CD4-positive, alpha-beta memory T cell (primary cell): ENCODE measurements at places on chromosomes 5 and 9.

DNA sequence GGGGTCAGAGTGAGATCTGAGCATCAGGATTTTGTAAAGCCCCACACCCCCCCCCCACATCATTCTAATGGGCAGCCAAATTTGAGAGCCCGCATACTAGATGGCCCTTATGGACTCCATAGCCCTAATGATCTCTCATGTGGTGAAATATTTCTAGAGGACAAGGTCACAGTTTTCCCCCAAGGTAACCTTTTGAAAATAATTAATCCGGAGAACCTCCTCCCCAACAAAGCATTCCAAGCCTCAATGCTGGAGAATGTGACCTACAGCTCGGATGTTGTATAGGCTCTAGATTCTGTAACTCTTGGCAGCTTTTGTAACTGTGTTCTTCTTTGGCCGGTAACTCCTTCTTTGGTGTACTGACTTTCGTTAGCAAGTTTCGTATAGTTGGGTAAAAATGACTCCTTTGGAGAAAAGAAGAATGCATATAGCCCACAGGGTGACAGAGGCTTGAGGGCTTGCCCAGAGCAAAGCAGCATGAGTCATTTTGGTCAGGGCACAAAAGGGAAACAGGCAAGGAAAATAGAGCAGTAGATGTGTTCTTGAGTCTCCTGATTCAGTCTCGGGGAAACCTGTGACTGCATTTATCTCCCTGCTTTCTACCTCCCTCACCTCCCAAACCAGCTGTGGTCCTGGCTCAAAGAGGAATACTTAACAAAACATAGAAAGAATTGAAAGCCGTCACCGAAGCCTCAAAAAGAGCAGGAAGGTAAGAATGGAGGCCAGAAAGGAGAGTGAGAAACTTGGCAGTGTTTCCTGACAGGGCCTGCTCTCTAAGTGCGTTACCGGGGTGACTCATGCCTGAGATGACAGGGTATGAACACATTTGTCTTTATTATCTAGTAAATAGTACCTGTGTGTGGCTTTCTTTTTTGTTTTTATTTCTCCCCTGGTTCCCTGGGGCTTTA, 6.6 kb upstream of the XPA start:
- DNase-seq, result peak; percentile 73

DNA sequence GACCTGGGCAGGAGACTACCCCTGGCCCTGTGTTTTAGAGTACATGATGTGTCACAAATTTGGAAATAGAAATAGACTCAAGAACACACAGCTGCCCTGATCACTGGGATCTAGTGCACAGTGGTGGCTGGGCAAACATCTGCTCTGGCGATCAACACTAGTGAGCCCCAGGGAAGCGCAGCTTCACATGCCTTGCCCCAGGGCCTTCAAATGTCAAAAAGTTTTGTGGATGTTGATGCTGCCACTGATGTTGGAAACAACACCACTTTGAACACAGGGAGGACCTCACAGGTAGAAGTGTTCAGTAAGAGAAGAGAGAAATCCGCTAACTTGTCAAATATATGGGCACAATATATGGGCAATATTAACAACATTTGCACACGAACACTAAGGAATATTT, 7.1 kb upstream of the MAP3K1 start:
- DNase-seq, result no peak

DNA sequence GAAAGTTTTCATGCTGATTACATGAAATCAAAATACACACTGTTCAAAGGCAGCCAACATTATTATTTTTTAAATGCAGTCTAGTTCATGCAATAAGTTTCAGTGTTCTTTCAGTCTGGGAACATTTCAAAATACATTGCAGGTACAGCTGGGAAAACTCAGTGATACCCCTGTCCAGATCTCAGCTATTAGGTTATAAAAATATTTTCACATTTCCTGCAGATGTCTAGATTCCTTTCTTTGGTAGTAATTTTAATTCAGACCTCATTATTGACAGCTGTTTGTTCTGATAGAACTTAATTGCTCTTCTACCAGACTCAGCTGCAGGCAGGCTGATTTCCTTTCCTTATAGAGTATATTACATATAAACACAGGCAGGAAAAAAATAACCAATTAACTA, 556.8 kb upstream of the DMAC1 start:
- DNase-seq, result no peak

DNA sequence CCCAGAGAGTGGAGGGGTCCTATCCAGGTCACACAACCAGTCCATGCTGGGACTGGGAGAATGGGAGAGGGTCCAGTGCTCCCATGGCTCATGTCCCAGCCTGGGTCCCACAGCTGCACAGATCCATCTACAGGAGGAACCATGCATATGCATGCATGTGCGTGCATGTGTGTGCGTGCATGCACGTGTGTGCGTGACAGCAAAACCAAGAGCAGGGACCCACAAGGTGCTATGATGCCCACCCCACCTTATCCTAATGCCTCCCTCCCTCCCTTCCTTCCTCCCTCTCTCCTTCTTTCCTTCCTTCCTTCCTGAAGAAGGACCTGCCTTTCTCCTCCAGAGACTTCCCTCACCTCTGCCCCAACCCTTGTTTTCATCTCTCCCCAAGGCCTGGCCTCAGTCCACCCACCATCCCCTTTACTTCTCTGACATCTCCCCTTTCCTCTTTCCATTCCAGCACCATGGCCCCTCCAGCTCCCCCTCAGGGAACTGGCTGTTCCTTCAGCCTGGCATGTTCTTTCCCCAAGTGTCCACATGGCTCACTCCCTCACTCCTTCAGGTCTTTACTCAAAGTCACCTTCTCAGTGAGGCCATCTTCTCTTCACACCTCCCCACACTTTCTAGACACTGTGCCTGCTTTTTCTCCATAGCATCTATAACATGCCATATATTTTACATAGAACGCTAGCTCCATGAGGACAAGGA, 21.8 kb downstream of the AQP7 start:
- no peak for DNase-seq

DNA sequence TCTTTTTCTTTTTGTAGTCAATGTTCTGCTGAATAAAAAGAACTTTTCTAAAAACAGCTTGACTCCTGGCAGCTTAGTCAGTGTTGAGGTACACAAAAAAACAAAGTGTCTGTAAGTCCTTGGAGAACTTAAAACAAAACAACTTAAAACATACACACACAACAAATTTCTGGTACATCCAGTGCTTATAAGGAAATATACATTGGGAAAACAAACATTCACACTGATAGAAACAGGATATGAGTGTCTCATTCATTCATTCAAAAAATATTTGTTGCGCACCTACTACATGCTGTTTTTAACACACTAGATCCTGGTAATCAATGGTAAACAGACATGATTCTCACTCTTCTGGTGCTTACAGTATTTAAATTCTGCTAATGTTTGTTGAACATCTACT, 27.4 kb upstream of the MEGF9 start:
- no peak for DNase-seq

DNA sequence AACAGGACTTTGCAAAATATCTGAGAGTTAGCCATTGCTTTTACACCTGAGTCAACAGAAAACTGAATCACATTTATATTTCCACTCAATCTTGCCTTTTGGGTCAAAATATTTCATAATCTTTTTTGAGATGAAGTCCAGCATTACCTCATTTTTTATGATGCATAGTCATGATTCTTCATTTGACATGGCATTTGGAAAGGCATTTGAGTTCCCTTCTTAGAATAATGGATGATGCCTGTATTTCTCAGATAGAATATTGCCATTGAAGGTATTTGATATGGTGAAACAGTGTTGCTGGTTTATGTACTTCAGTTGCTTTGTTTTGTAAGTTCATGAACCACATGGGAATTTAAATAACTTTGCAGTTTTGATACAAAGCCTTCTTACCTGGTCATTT, 180.4 kb downstream of the PRR16 start:
- no peak for DNase-seq

DNA sequence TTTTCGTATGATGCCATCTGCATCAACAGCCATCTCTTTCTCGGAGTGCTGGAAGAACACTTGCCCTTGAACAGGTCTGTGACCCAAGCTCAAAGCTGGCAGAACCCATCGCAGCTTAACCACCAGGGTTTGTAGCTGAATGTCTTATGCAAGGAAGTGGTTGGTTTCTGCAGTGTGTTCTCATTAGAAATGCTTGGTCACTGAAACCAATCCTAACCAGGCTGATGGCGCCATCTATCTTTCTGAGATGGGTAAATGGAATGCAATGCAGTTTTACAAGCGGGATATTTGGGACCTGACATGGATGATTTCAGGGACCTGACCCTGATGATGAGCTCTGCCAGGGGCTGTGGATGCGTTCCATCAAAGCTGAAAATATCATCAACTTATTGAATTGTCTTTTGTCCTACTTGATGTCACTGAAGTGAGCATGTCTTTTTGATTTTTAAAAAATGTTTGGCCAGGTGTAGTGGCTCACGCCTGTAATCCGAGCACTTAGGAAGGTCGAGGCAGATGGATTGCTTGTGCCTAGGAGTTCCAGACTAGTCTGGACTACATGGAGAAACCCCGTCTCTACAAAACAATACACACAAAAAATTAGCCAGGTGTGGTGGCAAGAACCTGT, 28.7 kb downstream of the DMRT3 start:
- no peak for DNase-seq

DNA sequence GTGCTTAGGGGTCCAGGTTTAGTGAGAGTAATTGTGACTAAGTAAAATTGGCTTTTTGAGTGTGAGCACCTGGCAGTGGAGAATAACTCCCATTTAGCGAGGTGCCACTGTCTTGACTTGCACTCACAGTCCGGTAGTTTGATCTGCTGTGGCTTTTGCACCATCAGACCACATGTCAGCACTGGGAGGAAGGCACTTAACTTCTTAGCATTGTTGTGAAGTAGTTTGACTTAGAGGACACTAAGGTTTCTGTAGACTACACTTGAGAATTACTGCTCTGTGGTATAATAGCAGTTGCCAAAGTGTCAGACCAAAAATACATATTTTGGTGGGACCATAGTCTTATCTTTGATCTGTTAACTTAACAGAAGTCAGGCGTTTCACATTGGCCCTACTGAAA, 63.6 kb downstream of the ICE1 start:
- DNase-seq, result no peak

DNA sequence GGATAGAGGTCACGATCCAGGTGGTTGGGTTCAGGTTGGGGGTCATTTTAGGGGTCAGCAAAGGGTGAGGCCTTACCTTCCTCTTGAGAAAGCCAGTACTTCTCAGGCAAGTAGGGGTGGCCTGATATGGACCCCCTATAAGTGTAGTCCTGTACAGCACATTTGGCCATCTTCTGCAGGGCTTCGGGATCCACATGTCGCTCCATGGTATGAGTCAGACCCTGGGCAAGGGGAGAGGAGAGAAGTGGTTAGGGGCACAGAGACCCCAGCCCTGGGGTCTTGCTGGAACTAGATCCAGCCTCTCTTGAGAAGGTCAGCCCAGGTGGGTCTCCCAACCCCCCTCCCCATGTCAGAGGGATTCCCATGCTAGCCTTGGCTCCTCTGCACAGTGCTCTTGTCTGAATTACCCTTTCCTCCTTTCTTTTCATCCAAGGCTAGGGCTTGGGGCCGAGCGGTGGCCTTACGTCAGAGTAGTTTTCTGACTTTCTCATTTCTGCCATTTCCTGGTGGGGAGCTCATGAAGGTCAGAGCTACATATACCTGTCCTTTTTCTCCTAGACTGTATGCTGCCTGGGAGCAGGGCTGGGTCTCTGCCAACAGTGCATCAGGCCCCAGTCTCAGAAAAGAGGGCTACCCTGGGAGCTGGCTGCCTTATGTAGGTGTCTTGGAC, 9.0 kb upstream of the MYORG start:
- no peak for DNase-seq

GRCh38 chr5:150263801-150264621, 25.6 kb downstream of the CAMK2A start:
- no peak for DNase-seq

DNA sequence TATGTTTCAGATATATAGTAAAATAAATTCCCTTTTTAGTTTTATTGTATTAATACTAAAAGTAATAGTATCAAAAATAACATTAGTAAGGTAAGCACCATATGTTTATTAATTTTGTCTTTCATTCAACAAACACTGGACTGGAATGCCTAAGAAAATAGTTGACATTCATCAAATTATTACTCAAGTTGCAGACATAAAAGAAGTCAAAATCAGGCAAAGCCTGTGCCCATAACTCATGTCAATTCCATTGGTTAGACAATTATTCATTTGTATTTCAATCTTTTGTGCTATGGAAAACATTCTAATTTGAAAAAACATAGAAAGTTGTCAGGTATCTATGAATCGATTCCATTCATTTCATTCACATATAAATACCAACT, 158.9 kb downstream of the CEMIP2 start:
- DNase-seq, result no peak

GRCh38 chr9:21744320-21744719, 58.1 kb upstream of the MTAP start:
- no peak for DNase-seq
